ENCODE measurements at places on chromosomes 2 and 18. TPM values are rescaled to one million over a fixed set of nuclear protein-coding genes. Genes with fewer than 3 reads are reported as not detected.

Gene COL5A2
- 1,927 TPM for total RNA-seq

Gene CKAP2L
- 6.1 TPM for total RNA-seq

GRCh38 chr2:18247282-18248110 lies 313.0 kb downstream of the RDH14 start:
- no peak for DNase-seq

GRCh38 chr2:216327447-216327935 lies 44.8 kb downstream of the MARCHF4 start:
- no peak for DNase-seq

DNA sequence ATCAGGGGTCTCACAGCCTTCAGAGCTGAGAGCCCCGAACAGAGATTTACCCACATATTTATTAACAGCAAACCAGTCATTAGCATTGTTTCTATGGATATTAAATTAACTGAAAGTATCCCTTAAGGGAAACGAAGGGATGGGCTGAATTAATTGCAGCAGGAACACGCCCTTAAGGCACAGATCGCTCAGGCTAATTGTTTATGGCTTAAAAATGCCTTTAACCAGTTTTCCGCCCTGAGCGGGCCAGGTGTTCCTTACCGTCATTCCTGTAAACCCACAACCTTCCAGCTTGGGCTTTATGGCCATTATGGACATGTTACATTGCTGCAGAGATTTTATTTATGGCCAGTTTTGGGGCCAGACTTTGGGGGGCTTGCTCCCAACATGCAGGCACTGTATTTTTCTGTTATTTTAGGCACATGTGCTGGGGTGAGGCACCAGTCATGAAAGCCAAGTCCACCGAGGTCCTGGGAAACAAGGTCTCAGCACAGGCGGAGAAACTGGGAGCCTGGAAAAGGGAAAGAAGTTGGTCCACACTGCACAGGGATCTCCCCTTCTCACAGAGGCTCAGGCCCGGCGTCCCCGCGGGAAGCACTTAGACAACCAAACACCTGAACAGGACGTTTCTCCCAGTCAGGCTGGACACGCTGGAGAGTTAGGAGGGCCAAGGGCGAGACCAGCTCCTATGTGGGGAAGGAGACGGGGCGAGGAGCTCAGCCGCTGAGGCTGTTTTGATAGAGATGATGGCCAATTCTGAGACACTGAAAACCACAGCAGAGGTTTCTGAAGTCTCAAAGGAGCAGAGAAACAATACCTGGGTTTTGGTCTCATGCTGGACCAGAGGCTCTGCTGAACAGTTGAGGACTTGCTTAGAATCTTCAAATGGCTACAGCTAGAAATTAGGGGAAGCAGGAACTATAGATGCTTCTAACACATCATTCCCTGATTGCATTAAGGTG lies 86.7 kb downstream of the TMEM18 start:
- DNase-seq = no peak

GRCh38 chr2:216678098-216678465 lies 17.3 kb downstream of the IGFBP5 start:
- no peak for DNase-seq

GRCh38 chr2:183267148-183267827 lies 143.0 kb downstream of the NUP35 start:
- DNase-seq = no peak

DNA sequence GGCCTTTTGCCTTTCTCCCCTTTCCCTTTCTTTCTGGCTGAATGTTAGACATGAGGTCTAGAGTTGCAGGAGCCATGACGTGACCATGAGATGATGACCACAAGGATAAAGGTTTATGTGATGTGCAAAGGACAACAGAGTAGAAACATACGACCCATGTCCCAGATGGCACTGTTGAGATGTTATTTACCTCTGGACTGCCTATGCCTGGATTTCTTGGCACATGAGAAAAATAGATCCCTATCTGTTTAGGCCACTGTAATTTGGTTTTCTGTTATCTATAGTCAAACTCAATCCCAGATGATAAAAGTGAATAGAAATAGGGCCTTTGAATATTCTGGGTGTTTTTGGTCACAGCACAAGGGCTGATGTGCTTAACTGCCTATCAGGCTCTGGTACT lies 58.8 kb downstream of the GDF7 start:
- no peak for DNase-seq

GRCh38 chr2:22557406-22557805 lies 827.6 kb upstream of the KLHL29 start:
- DNase-seq = no peak

DNA sequence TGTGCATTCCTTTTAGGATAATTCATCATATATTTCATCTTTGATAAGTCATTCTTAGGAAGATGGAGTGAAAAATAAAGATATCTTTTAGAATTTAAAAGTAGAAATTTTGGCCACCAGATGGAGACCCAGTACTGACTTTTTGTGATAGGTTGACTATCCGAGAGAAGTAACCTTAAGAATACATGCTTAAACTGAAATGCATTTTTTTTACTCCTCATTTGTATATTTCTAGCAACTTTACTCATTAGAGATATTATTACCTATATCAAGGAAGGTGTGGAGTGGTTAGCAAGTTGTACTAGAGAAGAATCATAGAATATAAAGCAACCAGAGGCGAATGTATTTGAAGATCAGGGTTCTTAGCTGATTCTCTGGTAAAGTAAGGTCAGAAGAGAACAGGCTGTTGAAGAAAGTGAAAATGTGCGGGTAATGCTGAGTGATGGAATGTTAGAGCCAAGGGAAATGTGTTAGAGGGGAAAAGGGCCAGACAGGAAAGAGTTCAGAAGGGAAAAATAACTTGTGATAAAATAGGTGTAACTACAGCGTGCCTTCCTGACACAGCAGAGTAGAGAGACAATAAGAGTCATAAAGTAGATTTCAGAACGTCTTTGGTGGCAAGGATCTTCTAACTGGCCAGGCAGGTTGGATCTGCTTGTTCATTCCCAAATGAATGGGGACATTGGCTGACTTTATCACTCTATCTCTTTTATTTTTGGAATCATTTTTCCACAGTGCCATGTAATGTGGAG lies 52.3 kb downstream of the TDRD15 start:
- no peak for DNase-seq

DNA sequence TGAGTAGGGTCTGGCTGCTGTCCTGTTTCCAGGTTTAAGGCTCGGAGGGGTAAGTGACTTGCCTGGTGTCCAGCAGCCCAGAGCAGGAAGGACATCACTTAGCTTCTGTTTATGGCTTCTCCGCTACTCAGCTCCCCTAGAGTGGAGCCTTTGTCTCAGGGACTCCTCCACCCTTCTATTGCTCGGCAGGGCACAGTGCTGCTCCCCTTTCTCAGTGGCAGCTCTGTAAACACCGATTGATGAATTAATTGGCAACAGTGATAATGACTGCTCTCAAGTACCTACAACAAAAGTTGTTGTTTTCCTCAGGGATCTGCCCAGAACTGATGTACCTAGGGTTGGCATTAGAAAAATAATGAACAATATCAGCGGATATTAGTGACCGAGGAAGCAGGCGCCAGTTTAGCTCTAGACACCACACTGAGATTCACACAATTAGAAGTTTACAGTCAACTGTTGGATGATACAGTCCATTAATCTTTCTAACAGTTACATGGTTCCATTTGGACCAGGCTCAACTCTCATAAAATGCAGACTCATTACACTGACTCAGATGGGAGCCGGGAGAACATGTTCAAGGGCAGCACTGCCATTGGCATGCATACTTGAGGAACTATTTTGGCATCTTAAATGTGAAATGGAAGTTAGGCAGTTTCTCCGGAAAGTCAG lies 265.7 kb downstream of the MTX2 start:
- DNase-seq = no peak
